Naive thymus-derived CD8-positive, alpha-beta T cell (primary cell): ENCODE measurements at places on chromosomes 13 and 19. TPM values are rescaled to one million over a fixed set of nuclear protein-coding genes. Genes with fewer than 3 reads are reported as not detected.

GRCh38 chr19:14150041-14150769 is 13.8 kb upstream of the ASF1B start:
- peaks cover 11% of the 10 kb centered on the region for H3K36me3 ChIP-seq
- H3K27ac ChIP-seq = peak overlapping the region; percentile 95
- H3K27me3 ChIP-seq = no peaks in the 10 kb centered on the region
- H3K4me3 ChIP-seq = peak overlapping the region; percentile 80
- peaks cover 36% of the 10 kb centered on the region for H3K4me1 ChIP-seq

DNA sequence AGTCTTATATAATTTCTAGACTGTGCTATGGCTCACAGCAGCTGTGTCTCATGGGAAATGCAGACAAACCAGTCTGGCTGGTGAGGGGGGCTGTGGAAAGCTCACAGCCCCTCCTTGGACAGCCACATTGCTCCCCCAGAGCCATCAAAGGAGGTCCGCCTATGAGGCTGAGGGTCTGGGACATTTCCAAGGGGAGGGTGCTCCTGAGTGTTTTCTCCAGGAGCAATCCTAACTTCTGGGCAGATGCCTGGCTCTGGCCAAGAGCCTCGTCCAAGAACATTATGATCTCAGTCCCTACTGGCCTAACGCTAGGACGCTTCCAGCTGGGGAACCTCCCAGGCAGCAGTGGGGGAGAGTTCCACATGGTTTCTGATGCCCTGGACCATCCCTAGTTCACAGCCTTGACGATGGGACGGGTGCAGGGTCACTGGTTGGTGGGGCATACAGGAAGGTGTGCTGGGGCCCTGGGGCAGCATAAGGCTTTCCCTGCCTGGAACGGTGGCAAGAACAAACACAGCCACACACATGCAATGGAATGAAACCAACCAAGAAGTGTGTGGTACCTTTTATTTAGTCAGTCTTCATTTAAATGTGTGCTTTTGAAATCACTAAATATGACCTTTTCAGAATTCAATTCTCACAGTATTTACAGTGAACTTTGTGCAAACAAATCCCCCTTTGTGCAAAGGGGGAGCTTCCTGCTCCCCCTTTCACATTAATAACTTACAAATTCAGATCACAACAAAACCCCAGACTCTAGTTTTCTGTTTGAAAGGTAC is 60.6 kb downstream of the CDADC1 start:
- no peak overlapping the region for H3K27ac ChIP-seq
- peaks cover under 1% of the 10 kb centered on the region for H3K4me1 ChIP-seq
- no peaks in the 10 kb centered on the region for H3K36me3 ChIP-seq

Gene ATP1A3
- 3.4 TPM for total RNA-seq

- H3K27ac ChIP-seq = no peak overlapping the region
- H3K4me1 ChIP-seq = no peaks in the 10 kb centered on the region
- no peak for DNase-seq
- no peak overlapping the region for H3K4me3 ChIP-seq
Observed at GRCh38 chr19:13429563-13429962, 76.7 kb downstream of the CACNA1A start.

DNA sequence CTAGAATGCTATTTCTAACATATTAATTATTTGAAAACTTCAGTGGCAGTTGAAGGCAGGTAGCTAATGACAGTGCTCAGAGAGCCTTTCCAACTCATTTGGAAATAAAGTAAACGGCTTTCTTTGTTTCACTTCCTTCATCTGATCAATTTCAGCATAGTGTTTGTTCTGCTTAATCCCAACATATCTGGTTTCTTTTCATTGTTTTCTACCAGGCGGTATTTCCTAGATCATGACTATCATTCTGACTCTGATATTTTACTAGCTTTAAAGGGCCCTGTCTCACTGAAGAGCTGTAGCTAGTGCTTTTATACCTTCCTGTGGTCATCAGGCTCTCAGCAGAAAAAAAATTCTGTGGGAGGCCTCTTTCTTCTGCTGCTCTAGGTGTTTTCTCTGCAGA is 178.6 kb downstream of the RBM26 start:
- H3K27me3 ChIP-seq = peaks cover 15% of the 10 kb centered on the region
- no peak overlapping the region for H3K27ac ChIP-seq
- no peaks in the 10 kb centered on the region for H3K4me1 ChIP-seq
- H3K36me3 ChIP-seq = no peaks in the 10 kb centered on the region
- no peak for DNase-seq

Gene KLF16
- 19.9 TPM for total RNA-seq
